Stimulated activated CD4-positive, alpha-beta T cell treated with anti-CD3 and anti-CD28 coated beads, Interleukin-12 subunit alpha, Interleukin-12 subunit beta, amount 100 ng/mL, for 24 hours (primary cell): ENCODE measurements at places on chromosomes 4 and X.

DNA sequence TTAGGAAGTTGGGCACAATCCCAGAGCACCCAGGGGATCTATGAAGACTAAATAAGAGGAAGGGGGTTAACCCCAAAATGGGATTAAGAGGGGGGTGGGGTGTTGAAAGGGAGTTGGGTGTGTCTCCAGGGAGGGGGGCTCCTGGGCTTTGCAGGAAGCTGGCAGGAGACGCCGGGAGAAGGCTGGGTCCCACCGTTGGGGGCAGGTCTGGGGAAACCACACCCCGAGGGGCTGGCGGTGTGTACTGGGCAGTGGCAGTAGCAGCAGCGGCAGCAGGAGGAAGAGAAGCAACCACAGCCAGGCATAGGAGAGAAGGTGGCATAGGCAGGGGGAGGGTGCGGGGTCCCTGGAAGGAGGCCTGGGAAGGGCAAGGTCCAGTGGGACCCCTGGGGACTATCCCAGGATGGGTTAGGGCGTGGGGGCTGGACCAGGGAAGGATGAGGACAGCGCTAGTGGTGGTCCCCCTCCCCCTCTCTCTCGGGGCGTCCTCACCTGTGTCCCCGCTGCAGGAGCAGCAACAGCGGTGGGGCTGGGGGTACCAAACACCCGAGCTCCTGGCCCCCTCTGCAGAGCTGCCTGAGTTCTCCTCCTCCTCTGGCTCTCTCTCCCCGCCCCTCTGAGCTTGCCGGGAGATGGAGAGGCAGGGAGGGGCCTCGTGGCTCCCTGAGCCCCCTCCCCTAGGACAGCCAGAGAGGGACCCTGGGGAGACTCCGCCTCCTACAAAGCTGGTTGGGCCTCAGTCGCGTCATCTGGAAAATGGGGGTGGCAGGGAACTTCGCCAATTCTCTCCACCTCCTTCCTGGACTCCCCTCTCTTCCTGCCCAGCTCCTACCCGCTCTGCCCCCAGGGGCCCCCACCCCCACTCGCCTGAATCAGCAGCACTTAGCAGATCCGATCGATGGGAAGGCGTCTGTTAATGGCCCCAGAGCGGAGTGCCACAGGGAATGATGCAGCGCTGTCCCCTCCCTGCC is at the start of gene KCND1:
TSS of gene KCND1 (minus strand) at position 596 of the 971 bp plus-strand sequence. CDS start 1,573 bp downstream, outside the sequence.
- DNase-seq, result no peak

DNA sequence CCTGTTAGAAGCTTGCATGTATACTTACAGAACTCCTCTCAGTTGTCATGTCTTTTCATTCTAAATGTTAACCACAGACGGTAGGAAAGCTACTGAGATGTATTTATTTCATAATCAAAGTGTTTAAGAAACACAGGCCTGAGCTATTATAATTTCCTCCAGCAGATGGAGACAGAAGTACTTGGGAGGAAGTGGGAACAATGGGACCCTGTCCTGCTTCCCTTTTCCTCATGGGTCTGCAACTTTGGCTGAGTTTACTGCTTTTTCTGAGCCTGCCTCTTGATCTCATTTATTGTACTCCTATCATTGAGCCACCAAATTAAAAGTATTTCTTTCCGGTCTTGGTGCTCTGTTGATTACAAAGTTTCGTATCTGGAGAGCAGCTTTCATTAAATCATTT is 67.7 kb upstream of the SPANXN2 start:
- no peak for DNase-seq

DNA sequence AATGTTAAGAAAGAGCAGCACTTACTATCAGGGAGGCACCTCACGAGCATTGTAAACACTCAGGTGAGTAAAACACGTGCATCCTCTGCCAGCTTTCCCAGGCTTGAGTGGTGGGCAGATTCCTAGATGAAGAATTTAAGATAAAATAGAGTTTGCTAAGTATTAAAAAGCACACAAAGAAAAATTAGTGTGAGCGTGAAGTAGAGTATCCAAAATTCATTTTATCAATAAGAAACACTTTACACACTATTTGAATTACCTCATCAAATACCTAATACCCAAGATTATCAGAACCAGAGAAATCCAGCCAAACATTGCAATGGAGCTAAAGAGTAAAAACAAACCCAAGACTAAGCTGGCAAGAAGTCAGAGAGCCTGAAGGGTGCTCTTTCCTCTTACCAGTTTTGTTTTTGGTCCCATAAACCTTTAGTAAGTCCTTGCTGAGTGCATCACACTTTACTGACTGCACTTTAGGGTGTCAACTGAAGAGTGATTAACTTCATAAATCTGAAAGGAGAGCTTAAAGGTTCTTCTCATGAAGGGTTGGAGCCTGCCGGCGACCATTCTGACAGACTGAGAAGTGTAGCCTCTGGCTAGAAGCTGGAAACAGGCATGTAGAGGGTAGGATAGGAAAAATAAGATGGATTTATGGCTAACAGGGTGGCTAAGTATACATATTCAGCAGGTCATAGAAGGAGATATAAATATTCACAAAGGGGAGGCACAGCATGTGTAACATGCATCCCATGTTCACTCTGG is 151.1 kb downstream of the SLC7A11 start:
- DNase-seq, result no peak

GRCh38 chr4:105966051-105966450 is 70.8 kb downstream of the NPNT start:
- no peak for DNase-seq

- DNase-seq, result no peak
These were observed 8.2 kb downstream of the PAPSS1 start for GRCh38 chr4:107711831-107712230.

GRCh38 chr4:93469560-93469959 is 359.0 kb upstream of the ATOH1 start:
- DNase-seq, result no peak

DNA sequence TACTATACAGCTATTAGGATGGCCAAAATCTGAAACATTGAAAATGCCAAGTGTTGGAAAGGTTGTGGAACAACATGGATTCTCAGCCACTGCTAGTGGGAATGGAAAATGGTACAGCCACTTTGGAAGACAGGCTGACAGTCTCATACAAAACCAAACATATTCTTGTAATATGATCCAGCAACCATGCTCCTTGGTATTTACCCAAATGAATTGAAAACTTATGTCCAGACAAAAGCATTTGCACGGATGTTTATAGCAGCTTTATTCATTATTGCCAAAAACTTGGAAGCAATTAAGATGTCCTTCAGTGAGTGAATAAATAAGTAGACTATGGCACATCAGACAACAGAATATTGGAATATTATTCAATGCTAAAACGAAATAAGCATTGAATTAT is 105.8 kb upstream of the DCLK2 start:
- DNase-seq, result no peak

- no peak for DNase-seq
These were observed 92.3 kb upstream of the SLC7A11 start for GRCh38 chr4:138334346-138335016.

- DNase-seq, result no peak
These were observed 41.0 kb upstream of the PITX2 start for GRCh38 chr4:110663738-110664444.

DNA sequence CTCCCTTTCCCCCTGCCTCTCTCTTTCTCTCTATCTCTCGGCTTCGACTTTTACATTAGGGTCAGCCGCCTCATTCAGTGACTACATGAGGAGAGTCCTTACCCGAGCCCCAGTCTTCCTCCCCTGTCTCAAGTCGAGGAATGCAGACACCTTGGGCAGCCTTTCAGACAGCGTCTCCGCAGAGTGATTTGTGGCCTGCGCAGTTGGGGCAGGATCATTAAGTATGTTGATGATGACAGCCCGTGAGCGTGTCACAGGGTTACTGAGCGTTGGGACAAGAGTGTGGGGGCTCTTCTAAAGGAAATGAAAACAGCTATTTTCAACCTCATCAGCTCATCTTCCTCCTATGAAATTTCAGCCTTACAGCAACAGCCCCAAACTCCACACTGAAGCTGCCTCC is 312.1 kb upstream of the GATB start:
- no peak for DNase-seq

- DNase-seq, result no peak
These were observed 353.0 kb downstream of the IDS start for GRCh38 chrX:149151805-149152757.

DNA sequence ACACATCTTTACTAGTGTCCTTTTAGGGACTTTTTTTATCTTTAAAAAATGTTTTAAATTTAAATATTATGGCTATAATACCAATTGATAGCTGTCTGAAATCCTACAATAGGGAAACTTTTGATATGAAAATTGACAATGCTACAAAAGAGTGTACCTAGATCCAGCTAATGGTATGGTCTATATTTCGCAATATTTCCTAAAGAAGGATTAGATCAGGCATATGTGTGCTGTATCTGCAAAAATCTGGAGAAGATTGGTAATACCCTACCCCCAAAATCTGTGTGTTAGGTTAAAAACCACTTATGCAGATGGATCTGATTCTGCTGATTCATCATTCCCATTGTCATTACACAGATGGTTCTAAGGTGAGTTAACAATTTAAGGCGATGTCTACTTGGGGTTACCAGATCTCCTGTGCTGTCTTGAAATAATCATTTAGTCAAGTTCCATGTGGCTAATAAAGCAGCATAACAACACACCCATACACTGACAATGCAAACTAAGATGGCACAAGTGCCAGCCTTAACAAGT is 137.1 kb downstream of the GASK1B start:
- DNase-seq, result no peak

DNA sequence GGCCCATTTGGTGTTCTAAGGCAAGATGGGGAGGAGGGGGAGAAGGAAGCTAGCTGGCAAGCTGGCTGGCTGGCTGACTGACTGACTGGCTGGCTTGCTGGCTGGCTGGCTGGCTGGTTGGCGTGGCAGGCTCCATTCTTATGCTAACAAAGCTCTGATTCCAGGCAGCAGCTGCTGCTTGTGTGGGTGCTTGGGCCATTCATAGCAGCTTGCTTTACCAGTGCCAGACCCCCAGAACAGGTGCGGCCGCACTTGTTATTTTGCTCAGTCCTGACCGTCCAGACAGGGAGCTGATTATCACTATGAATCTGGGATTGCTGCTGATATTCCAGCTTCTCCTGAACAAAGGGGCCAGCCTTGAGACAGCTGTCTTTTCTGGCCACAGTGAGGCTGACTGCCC is 131.2 kb upstream of the PAK3 start:
- no peak for DNase-seq

GRCh38 chr4:8285976-8286718 is 16.6 kb downstream of the HTRA3 start:
- no peak for DNase-seq

- no peak for DNase-seq
These were observed 36.4 kb downstream of the TMEM131L start for GRCh38 chr4:153502584-153502983.

DNA sequence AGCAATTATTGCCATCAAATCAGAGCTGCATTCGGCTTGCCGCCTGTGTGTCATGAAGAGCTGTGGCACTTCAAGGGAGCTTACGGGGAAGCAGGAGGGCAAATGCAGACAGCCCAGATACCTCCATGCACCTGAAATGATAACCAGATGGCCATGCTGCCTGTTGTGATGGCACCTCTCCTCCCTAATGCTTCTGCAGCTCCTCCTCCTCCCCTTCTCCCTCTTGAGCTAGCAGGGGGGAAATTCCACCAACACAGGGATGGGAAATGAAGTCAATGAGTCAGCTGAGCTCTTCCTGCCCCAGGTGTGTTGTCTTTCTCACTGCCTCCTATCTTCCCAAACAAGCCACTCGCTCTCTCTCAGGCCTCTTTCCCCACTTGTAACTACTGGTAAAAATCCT is 565.0 kb downstream of the BCOR start:
- no peak for DNase-seq

- no peak for DNase-seq
These were observed 330.5 kb upstream of the PRKX start for GRCh38 chrX:4043951-4044350.

GRCh38 chrX:110987292-110987691 is 108.7 kb upstream of the PAK3 start:
- DNase-seq, result no peak

GRCh38 chr4:185235843-185236503 is 26.6 kb downstream of the SNX25 start:
- no peak for DNase-seq
